SW 1271 (cell line): ENCODE measurements at places on chromosomes 1 and 21.

DNA sequence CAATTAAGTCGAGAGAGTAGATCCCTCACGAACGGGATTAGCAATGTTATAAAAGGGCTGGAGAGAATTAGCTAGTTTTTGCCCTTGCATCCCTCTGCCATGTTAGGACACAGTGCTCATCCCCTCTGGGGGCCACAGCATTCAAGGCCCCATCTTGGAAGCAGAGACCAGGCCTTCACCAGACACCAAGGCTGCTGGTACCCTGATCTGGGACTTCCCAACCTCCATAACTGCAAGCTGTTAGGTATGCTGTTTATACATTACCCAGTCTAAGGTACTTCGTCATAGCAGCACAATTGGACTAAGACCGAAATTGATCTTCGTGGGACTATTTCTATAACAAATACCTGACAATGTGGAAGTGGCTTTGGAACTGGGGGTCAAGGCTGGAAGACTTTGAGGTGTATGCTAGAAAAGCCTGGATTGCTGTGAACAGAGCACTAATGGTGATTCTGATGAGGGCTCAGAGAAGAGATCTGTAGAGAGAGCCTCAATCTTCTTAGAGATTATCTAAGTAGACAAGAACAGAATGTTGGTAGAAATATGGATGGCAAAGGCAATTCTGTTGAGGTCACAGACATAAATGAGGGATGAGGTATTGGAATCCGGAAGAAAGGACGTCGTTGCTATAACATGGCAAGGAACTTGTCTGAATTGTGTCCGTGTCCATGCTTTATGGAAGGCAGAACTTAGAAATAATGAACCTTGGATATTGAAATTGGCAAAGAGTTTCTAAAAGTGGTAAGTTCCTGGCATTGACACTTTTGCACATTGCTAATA is 83.8 kb upstream of the KIF26B start:
- DNase-seq: no peak

DNA sequence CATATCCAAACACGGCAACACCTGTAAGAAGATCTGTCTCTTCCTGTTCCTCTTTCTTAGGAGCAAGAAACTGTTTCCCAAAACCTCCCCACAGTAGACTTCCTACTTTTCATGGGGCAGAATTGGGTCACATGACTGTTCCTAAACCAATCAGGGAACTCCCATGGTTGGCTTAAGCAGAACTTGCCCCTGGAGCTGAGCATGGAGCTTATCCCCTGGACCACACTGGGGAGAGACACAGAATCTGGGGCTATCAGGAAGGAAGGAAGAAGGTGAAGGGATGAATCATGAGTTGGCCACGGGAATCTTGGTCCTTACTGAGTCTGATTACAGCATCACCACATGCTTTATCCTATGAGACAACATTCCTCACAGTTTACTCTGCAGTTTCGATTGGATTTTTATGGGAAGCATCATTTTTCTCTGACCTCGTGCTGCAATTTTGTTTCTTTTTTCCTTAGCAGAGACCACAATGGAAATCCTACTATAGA is 81.8 kb downstream of the CDC7 start:
- peak; percentile 24 for DNase-seq

DNA sequence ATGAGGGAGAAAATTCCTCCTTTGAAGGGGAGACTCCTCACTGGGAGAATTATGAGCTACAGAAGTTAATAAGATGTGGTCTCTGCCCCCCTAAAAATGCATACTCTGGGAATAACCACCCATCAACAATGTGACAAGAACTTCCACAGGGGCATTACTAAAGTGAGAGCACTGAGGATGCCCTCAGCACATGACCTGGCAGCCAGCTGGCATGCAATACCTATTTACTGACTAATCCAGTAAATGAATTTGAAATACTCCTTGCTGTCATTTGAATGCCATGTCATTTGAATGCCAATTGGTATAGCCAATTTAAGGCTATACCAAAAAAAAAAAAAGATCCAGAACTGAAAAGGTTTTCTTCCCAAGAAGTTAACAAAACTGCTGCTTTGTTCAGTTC is 30.8 kb downstream of the PLPP3 start:
- DNase-seq: no peak

- no peak for DNase-seq
Measured at GRCh38 chr1:247357781-247358211, 26.1 kb upstream of the ZNF496 start.

DNA sequence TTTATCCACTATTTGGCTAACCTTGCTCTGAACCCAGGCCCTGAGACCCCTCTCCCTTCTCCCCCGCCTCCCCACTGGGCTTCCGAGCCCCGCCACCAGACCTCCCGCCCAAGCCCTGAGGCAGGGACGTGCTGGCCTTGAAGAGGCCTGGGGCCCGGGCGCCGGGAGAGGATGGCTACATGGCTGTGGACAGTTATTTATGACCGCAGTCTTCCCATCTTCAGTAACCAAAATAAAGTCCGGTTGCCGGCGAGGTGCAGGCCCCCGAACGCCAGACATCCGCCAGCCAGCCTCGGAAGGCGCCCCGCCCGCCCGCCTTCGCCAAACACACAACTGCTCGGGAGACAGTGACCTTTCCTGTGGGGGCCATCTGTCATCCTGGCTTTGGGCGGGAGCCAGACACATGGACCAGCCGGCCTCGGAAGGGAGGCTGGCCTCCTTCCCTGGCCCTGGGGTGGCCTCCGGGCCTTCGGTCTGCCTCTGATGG is 69.0 kb downstream of the DHRS3 start:
- no peak for DNase-seq

DNA sequence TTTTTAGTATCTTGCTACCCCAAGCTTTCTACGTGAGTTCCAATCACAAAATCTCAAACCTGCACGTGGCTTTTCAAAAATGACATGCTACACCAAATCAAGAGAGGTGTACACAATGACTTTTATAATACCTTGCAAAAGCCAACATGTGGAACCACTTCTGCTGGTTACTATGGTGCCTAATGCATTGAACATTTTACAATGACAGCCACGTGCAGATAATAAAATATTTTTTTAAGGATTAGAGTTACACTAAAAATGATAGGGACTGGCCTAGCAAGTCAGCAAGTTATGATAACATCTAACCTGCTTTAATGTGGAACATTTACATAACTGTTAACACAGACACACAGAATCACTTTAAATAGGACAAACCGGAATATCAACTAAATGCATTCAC is 30.2 kb downstream of the EYA3 start:
- DNase-seq: no peak

GRCh38 chr21:43294194-43294902 is 125.5 kb downstream of the CRYAA start:
- no peak for DNase-seq

- DNase-seq: no peak
Measured at GRCh38 chr1:47924270-47925048, 72.7 kb downstream of the TRABD2B start.

DNA sequence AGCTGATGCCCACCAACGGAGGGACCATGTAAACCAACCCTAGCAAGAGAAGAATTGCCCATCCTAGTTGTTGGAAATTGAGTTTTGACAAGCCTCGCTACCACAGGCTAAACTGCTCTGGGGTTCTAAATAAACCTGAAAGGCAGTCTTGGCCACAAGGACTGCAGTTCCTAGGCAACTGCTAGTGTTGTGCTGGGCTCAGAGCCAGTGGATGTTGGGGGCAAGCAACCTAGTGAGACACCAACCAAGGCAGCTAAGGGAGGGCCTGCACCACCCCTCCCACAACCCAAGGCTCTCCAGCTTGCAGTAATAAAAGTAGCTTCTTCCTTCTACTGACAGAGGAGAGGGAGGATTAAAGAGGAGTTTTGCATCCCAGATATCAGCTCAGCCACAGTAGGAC is 102.4 kb upstream of the PKN2 start:
- DNase-seq: no peak

DNA sequence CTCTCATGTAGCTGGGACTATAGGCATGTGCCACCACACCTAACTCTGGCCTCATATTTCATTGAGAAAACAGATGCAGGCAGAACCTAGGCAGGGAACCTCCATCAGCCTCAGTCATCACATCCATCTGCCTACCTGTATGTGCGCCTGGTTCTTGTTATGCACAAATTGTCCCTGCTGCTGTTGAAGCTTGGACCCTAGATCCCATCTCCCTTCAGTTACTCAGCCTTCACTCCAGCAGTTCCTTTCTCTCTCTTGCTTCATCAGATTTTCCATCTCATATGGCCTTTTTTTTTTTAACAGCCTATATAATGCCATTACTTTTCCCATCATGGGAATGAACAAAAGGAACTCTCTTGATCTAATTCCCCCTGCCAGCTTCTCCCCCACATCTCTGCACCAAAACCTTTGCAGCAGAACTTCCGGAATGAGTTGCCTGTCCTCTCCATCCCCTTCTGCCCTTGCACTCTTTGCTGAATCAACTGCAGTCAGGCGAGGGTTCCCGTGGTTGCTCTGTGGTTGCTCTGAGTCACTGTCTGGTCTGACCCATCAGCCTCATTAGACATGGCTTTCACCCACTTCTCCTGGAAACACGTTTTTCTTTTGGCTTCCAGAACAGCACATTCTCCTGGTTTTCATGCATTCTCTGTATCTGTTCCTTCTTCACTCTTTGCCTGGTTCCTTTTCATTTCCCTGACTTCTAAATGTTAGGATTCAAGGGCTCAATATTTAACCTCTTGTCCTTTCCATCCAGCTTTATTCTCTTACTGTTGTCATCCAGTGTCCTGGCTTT is 41.5 kb downstream of the UBE4B start:
- DNase-seq: peak; percentile 60

DNA sequence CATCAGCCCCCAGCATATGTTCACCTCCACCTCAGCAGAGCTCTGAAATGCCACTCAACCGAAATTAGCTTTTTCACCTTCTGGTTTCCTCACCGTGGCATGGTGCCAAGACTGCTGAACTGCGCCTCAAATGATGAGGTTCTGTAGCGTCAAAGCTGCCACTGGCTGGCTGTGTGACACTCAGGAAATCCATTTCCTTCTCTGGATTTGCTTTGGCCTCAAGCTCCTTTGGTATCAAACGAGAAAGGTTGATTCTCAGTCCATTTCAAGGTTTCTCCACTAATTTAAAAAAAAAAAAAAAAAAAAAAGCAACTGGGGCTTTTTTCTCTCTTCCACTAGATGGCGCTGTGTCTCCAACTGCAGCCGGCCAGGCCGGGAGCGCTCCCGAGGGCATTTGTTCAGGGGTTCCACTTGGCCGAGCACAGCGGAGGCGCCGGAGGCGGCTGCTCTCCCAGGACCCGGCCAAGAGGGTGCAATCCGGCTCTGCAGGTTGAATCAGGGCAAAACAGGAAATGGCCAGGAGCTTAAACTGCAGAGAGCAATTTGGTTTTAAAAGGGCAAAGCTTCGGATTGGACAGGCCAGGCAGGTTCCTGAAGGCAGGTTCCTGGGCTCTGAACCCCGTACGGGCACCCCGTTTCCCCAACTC is 26.5 kb upstream of the PLA2G2C start:
- DNase-seq: peak; percentile 43

DNA sequence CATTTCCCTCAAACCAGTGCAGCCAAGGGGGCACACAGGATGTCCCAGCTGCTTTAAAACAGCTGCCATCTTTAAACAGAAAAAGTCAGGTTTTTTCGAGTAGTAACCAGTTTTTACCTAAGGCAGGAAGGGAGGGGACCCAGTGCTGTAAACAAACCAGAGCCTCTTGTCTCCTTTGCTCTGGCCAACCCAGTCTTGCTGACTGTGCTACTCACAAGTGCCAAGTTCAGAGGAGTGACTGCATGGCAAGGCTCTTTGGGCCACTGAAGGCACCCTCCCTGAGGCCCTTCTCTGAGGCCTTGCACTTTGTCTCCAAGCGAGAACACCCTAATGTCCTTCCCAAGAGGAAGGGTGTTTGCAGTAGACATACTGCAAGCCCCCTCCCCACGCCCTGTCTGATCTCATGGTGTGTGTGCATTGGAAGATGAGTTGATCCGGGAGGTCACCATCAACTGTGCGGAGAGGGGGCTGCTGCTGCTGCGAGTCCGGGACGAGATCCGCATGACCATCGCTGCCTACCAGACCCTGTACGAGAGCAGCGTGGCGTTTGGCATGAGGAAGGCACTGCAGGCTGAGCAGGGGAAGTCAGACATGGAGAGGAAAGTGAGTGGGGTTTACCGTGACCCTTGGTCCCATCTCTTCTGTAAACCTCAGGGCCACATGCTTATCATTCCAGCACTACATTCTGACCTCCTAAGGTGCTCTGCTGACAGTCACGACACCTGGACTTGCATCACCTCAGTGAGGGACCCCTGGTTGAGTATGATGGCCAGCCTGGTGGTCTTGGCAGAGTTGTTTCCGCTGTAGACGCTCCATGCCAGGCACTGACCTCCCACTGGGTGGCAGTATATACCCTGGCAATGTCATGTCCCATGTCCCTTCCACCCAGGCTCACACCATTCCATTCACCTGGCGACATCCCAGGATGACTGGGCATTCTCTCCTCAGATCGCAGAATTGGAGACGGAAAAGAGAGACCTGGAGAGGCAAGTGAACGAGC is 4.7 kb downstream of the DNALI1 start:
- peak; percentile 12 for DNase-seq

DNA sequence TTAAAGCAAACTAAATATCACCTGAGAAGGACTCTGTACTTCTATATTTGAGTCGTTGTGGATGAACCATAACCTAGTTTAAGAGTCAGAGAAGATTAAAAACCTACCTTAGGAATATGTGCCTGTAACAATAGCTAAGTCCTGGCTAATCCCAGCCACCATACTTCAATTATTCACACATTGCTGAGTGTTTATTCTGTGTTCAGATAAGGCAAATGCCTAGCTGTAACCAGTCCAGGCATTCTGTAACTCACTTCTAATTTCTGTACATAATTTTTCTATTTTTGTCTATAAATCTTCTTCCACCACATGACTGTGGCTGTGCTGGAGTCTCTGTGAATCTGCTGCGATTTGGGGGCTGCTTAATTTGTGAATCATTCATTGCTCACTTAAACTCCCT is 441.9 kb upstream of the ADAMTS5 start:
- no peak for DNase-seq

DNA sequence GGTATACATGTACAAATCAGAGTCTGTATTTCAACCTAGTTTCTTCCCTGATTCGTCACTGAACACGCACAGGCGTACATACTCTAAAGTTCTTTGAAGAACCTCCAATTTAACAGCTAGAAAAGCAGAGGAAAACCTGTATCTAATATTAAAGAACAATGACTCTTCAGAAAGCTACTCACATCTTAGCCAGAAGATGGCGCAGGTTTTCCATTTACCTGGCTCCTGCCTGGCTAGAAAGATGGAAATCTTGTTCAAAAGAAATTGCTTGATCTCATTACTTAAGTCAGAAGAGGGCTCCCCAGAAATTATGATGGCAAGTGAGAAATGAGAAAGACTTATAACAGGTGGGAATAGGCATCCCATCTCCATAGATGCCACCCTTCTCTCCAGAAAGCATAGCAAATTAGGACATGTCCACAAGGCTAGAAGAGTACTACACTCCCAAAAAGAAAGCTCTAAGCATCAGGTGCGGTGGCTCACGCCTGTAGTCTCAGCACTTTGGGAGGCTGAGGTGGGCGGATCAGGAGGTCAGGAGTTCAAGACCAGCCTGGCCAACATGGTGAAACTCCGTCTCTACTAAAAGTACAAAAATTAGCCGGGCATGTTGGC is 19.0 kb upstream of the L1TD1 start:
- peak; percentile 25 for DNase-seq

GRCh38 chr1:26221094-26221493 is 12.9 kb upstream of the CEP85 start:
- DNase-seq: no peak
